ENCODE measurements at places on chromosomes 2 and 18.

DNA sequence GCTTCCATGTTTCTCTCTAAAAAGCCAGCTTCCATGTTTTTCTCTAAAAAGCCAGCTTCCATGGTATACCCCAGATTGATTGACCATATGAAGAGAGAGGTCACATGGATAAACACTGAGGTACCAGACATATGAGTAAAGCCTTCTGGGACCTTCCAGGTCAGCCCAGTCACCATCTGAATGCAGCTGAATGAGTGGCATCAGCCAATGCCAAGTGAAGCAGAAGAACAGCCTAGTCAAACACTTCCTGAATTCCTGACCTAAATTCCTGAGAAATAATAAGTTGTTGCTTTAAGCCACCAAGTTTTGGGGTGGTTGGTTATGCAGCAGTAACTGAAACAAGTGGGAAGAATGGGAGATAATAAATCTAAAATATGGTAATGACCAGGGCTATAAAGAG is 5.7 kb upstream of the ALS2 start:
- no peak for DNase-seq

DNA sequence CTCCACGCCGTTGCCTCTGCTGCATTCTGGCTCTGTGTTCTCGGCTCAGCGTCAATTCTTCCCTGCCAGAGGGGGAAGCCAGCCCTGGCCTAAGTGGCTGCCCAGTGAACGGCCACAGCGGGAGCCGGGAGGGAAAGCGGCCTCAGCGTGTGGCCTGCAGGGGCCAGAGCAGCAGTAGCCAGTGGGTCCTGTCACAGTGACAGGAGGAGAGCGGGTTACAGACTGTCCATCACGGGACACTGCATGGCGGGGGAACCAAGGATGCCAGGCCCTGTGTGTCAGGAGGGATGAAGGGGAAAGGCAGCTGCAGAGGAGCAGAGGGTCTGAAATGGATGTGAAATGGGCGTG is 39.7 kb downstream of the PDIA6 start:
- DNase-seq: no peak

- DNase-seq: no peak
Measured at GRCh38 chr18:56804395-56804794, 153.2 kb downstream of the WDR7 start.

DNA sequence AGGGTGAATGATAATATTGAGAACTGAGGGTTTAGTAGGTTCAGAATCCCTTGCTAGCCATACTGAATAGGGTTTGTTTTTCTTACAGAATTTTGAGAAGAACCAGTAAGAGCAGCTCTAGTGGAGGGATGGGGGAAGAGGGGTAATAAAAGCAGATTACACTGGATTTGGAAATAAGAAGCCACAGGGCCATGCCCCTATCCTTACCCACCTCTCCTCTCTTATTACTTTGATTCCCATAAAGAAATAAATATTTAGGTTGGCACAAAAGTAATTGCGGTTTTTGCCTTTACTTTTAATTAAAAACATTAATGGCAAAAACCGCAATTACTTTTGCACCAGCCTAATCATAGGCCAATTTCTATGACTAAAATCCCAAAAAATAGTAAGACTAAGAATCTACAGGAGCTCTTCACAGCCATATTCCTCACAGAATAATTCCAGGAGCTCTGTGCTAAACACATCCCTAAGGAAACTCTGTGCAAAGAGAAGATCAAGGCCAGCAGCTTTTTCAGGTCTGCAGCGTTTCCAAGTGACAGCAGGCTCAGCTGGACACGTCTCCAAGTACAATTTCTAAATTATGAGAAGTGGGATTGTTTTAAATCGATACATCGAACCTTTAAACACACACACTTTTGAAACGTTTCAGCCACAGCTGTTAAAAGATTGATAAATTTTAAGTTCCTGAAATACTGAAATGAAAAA is 58.4 kb upstream of the RTN4 start:
- no peak for DNase-seq
